ENCODE measurements at places on chromosomes 2 and 18.

DNA sequence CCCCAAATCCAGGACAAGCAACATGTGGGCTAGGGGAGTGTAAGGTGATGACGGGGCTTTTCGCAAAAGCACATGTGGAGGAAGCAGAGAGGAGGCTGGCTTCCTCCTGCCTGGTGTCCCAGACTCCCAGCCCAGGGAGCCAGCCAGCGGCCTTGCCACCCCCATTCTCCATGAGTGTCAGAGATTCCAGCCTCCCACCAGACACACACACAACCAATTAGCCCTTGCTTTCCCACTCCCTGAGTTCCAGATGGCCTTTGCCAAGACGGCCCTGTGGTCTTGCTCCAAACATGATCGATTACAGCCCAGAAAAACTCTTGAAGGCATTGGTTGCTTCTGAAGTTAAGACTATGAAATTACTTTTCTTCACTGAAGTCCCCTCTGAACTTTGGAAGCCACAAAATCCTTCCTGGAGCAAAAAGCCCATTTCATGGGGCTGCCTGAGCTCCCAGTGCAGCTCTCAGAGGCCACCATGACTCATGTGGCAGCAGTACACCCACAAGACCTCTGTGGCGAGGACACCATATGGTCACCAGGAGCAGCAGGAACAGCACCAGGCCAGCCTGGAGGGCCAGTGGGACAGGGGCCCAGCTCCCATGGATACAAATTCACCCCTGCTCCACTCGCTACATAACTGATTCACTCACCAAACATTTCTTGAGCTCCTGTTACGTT lies 69.1 kb upstream of the PID1 start:
- DNase-seq: peak; percentile 24

- no peak for DNase-seq
Observed at GRCh38 chr2:240472078-240472790, 36.8 kb downstream of the GPC1 start.

- no peak for DNase-seq
Observed at GRCh38 chr2:232773815-232774214, 2.5 kb downstream of the KCNJ13 start.

DNA sequence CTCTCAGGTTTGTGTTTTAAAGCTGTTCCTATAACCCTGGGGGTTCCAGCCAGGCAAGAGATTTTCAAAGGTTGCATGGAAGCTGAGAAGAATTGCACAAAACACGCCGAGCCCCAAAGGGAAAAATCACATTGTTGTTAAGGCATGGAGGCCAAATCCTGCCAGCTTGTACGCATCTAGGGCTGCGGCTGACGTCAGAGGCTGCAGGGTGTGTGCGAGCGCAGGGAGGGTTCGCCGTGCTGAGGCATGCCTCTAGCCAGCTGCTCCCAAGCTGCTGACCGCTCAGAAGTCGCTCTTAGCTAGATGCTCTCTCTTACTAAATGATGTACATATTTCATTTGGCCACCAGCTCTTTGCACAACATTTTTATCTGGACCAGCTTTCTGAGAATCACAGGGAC lies 191.8 kb downstream of the LPIN1 start:
- DNase-seq: no peak

GRCh38 chr2:221001381-221001801 lies 570.7 kb downstream of the EPHA4 start:
- no peak for DNase-seq

DNA sequence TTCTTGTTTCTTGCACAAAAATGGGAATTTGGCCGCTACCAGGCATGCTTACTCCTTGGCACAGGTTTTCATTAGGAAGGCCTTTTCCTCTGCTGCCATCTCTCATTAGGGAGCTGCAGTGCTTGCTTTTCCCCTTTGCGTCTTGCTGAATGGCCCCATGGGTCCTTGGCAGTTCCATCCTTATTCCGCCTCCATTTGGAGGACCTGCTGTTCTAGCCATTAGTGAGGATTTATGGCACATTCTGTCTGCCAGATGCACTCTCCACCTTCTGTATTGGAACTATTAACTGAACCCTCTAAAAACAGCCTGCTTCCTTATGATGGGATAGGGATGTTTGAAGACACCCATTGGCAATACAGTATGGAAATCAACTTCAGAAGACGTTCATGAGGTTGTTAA lies 103.5 kb upstream of the NOSTRIN start:
- DNase-seq: no peak

DNA sequence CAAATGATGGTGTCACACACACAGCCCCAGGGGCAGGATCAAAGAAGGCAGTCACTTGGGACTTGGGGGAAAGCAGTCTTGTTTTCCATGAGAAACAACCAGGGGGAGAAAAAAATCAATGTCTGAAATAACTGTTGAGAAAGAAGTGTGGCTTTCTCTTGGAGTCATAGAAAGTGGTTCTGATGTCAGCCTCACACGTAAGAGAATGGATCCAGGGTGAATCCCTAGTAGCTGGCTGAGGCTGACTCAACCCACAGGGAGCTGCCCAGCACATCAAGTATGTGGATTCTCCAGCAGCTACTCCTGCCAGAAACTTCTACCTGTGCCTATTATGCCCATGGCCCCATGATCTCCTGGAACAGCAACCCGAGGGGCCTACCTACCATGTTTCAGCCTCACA lies 33.6 kb upstream of the ZBTB7C start:
- DNase-seq: no peak

- DNase-seq: peak; percentile 97
Observed at GRCh38 chr18:363301-364085, 95.6 kb upstream of the THOC1 start.

- no peak for DNase-seq
Observed at GRCh38 chr18:64713284-64713683, 564.4 kb upstream of the LINC00305 start.

- DNase-seq: no peak
Observed at GRCh38 chr2:193267496-193268002, 1072.8 kb upstream of the TMEFF2 start.

GRCh38 chr2:58680755-58681310 lies 439.7 kb upstream of the FANCL start:
- DNase-seq: no peak
